ENCODE measurements at places on chromosomes 5 and 9.

GRCh38 chr5:88674356-88675167, 208.4 kb downstream of the MEF2C start:
- DNase-seq: no peak

GRCh38 chr5:174140452-174141020, 95.0 kb downstream of the NSG2 start:
- DNase-seq: no peak

DNA sequence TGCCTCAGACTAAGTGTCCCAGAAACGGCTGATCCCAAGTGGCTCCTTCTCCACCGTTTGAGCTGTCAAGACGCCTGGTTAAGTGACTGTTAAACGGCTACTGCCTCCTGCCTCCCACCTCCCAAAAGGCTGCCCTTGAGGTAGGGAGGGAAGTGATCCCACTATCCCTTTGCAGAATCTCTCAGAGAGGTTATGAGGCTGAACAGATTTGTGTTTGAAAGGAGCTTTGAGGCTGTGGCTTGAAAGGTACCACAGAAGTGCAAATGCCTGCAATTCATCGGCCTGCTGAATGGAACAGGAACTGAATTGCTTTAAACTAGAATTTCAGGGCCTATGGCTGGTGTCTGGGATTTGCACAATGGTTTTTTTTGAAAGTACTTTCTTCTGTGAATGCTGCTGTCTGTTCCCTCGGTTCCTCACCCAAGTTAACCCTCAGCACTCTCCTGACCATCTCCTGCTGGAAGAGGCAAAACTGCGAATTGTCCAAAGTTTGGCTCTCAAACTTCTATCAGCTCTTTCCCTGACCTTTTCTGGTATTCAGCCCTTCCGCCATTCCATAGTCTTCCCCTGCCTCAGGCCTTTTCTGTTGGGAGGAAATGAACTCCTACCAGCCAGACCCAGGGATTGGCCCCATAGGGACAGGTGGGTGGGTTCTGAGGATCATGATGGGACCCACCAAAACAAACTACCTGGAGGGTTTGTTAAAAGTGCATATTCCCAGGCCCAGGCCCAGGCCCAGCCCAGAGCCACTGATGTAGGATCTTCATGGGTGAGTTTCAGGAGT, 453.3 kb downstream of the KDM4C start:
- no peak for DNase-seq

DNA sequence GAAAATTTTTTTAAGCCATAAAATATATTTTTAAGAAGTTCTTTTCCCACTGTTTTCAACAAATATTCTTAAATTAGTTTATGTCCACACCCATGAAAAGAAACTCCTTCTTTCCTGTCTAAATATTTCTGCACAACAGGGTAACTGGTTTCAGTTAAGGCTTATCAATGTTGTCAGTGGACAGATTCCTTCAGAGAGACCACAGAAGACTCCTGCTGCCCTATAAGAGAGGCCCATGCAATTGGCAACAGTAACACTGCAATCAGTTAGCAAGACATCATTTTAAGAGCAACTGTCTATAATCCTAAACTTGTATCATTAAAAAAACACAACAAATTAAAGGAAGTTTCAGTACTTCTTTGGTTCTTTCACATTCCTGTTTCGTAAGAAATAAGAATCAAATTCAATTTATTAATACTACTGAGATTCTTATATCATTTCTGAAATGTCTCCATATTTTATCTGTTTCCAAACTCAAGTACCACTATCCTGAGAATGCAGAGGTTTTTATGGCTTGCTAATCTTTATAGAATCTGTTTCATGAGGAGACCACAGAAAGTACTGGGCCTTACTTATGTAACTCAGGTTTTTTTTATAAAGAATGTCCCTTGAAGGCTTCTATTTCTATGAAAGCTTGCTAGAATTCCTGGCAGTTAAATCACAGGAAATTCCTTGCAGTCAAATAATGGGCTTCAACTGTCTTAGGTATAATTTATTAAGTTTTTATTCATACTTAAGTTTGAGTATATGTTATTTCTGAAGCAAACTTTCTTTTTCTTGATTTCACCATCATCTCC, 240.2 kb downstream of the RFX3 start:
- DNase-seq: no peak

DNA sequence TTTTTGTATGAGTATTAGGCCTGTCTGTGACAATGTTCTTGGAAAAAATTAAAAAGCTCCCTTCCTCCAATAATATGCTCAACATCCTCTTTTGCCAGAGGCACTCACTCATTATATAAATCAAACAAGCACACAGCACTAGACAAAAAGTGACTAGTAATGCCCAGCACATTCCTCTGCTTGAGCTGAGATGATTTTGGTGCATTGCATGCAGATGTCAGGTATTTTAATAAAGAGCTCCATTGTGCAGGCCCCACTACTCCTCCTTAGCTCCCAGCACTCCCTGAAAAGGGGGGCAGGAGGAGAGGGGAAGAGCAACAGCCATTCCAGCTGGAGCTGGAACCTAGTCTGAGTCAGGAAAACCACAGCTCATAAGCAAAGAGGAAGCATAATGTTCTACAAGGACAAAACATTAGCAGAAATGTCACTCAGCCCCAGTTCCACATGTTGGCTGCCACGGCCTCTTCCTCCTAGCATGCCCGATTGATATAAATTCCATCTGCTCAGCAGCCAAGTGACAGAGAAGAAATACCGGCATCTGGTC, 348.5 kb downstream of the BNC2 start:
- no peak for DNase-seq

DNA sequence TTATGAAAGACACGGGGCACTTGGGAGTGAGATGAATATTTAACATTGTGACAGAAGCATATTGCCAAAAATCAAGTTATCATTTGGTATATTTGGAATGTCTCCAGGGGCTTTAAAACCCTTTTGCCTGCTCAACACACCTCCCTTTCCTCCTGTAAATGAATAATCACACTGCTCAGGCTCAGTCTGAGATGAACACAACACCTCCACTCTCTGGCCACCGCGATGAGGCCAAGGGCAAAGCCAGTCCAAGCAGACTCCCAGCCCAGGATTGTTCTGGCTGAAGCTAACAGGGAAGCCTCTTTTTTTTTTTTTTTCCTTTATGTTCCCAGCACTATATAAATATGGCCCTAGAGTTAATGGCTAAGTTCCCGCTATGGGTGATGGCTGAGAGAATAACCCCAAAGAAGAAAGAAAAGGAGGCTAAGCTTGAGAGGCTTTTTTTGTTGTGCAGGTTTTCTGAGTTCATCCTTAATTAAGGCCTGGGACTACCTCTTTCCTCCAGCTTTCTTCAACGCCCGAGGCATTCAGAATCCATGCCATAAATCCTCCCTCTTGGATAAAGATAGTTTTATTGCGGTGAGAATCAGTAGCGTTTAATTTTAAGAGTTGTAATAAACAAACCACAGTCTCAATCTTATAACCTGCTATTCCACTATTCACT, 10.5 kb upstream of the ERAP1 start:
- DNase-seq: no peak

GRCh38 chr9:20236676-20237075, 385.6 kb downstream of the MLLT3 start:
- no peak for DNase-seq

- DNase-seq: no peak
Measured at GRCh38 chr9:19162956-19163355, 35.7 kb upstream of the PLIN2 start.

- no peak for DNase-seq
Measured at GRCh38 chr9:115234094-115234493, 116.1 kb upstream of the TNC start.

DNA sequence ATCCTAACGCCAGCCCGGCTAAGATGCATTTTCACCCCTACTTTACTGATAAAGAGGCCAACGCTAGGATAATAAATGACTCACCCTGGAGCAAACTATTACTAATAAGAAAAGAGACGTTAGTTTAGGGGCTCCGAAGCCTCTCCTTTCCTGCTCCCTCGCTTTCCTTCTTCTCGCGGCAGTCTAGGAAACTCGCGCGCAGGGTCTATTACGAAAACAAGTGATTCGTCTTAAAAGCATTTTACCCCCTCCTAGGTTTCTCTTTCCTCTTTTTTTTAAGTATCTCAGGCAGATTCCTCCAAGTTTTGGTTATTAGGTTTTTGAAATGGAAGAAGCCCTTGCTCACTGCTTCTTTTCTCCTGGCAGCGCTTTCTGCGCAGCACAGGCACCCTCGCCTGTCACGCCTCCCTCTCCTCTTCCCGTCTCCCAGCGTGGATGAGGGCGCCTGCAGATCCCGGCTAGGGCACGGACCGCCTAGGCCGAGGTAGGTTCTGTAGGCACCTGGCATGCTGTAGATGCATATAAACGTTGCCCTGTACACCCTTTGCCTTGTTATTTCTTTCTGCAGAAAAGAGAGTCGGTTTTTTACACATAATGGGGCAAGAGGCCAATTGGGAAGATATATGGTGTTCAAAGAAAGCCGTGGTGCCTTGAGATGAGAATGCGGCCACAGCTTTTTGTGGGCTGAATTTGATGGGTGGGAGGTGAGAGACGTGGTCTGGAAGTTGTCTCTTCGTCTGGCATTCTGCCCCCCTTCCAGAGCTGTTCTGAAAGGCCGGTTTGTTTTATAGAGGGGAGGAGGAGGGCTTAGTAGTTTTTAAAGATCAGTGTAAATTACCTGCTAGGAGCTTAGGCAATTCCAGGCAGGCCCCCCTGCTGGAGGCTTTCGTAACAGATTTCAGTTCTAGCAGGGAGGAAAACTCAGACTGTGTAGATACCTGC, 983 bp downstream of the GCNT1 start:
- peak; percentile 14 for DNase-seq

DNA sequence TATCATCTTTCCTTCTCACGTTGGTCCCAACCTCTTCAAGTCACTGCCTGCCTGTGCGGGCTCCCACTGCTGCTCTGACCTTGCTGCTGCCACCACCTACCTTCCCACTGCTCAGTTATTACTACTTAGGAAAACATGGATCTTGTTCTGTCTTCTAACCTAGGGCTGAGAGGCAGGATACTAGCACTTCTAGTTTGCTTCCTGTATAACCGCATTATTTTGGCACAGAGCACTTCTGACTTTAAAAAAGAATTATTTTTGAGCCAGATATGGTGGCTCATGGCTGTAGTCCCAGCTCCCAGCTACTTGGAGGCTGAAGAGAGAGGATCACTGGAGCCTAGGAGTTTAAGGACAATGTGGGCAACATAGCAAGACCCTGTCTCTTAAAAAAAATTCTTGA, 135.4 kb upstream of the GNA14 start:
- DNase-seq: no peak

GRCh38 chr5:61455179-61456006, 123.3 kb downstream of the ZSWIM6 start:
- DNase-seq: no peak

- DNase-seq: no peak
Measured at GRCh38 chr9:101027236-101027635, 1.3 kb upstream of the PLPPR1 start.

DNA sequence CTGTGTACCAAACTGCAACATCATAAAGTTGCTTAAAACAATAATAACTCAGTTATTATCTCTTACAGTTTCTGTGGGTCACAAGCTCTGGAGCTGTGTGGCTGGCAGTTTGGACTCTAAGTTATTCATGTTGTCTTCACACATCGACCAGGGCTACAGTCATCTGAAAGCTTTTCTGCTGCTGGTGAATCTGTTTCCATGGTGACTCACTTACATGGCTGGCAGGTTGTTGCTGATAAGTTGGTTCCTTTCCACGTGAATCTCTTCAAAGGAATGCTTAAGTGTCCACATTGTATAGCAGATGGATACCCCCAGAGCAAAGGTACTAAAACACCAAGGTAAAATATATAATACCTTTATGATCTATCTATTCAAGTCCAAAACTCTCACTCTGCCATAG, 44.8 kb upstream of the CYLC2 start:
- DNase-seq: no peak

DNA sequence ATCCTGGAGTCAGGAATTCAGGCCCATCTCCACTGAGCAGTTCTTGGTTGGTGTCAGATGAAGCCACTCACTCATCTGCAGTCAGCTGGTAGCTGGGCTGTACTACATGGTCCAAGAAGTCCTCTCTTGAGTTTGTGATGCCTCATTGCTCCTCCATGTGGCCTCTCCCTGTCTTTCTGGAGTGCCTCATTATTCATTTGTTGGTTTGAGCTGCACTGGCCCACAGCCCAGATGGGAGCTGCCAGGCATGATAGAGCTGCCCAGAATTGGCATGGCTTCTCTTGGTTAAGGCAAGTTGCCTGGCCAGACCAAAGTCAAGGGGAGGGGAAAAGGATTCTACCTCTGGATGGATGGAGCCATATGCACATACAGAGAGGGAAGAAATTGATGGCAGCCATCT, 8.0 kb downstream of the PTCD2 start:
- no peak for DNase-seq

DNA sequence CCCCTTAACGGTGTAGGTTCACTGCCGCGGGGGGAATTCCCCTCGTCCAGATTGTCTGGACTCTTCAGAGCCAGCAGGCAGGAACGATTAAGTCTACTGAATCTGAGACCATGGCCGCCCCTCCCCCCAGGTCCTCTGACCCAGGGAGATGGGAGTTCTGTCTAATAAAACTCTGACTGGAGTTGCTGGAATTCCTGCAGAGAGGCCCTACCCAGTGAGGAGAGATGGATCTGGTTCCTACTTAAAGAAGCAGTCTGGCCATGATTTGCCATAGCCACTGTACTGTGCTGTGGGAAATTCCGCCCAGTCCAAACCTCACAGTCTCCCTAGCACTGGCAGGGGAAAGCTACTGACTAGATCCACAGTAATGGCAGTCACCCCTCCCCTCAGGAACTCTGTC, 237.7 kb upstream of the RASA1 start:
- DNase-seq: no peak

- no peak for DNase-seq
Measured at GRCh38 chr5:10854506-10855277, 93.7 kb upstream of the DAP start.

GRCh38 chr5:19547640-19548039, 440.4 kb downstream of the CDH18 start:
- no peak for DNase-seq

DNA sequence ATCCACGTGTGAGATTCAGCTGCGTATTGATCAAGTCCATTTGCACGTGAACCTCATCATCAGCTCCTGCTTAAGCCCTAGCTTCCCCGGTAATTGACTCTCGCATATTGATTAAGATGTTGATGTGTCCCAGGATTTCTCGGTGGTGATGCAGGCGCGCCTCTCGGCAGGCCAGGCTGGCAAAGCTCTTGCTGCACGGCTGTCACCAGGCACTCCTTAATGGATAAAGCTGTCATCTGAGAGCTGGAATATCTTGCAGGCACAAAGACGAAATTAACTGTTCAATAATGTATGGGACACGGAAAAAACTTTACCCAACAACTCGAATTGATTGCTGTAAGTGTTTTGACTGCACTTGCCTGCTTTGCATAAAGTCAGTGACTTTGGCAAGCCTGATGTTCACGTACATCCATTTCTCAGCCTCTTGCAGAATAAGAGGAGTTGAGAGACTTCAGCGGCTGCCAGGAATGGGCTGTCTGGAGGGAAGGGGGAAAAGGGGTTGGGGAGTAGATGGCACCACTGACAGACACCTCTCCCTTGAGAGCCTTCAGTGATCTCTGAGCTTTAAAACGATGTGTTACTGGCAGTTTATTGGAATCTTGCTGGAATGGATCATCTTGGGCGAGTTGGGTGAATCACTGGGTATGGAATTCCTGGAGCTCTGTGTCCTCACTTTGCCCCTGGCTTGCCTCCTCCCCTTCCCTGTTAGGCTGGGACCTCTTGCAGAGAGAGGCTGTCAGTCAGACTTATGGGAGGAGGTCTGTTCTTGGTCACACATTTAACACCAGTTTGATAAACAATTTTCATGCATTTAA, 650.3 kb downstream of the CCDC171 start:
- DNase-seq: no peak

- no peak for DNase-seq
Measured at GRCh38 chr5:122458278-122458872, 146.3 kb downstream of the SNCAIP start.

All from CD4-positive, alpha-beta T cell treated with Interleukin-17A for 4 hours (primary cell).